ENCODE measurements at places on chromosomes 3 and 15.

DNA sequence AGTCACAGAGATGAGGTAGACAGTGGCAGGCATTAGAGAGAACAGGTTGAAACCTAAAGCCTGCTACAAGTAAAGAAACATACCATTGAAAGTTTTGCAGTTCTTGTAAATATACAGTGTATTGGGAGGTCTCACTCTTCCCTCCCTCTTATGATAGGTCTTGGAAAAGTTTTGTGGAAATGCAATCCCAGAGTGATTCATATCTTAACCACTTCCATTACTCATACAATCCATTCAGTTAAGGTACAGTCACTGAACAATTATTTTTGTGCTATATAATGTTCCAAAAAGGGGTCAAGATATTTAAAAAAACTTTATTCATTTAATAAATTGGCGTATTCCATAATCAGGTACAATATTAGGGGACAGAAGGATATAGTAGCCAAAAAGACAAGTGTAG, 737.7 kb upstream of the ALCAM start:
- DNase-seq = no peak

GRCh38 chr3:145272684-145273083, 888.3 kb downstream of the PLOD2 start:
- no peak for DNase-seq

DNA sequence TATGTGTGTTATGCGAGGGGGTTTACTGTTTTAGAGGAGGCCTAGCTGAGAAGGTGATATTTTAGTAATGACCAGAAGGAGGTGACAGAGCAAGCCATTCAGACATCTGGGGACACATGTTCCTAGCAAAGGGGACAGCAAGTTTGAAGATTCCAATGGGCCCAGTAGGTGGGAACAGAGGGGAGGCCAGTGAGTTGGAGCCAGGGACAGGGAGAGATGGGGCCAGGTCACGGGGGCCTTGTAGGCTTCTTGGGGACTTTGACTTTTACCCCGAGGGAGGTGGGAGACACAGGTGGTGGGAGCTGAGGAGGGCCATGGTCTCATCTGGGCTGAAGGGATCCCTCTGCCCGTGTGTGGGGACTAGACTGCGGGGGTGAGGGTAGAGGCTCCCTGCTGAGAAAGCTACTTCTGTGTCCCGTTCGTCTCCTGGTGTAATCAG, 72.5 kb downstream of the MGLL start:
- DNase-seq = no peak

GRCh38 chr3:142787719-142788118, 63.9 kb downstream of the TRPC1 start:
- DNase-seq = no peak

- no peak for DNase-seq
These were observed 374.1 kb downstream of the FHIT start for GRCh38 chr3:60877188-60877587.

- no peak for DNase-seq
These were observed 54.1 kb upstream of the CCR2 start for GRCh38 chr3:46299608-46300460.

GRCh38 chr3:175308097-175308496, 449.0 kb downstream of the NAALADL2 start:
- DNase-seq = no peak

Measured in NCI-H1092 (cell line).